Stimulated activated naive CD8-positive, alpha-beta T cell treated with anti-CD3 and anti-CD28 coated beads, Interleukin-15, amount 100 ng/mL, for 72 hours (primary cell): ENCODE measurements at places on chromosomes 7 and 10.

DNA sequence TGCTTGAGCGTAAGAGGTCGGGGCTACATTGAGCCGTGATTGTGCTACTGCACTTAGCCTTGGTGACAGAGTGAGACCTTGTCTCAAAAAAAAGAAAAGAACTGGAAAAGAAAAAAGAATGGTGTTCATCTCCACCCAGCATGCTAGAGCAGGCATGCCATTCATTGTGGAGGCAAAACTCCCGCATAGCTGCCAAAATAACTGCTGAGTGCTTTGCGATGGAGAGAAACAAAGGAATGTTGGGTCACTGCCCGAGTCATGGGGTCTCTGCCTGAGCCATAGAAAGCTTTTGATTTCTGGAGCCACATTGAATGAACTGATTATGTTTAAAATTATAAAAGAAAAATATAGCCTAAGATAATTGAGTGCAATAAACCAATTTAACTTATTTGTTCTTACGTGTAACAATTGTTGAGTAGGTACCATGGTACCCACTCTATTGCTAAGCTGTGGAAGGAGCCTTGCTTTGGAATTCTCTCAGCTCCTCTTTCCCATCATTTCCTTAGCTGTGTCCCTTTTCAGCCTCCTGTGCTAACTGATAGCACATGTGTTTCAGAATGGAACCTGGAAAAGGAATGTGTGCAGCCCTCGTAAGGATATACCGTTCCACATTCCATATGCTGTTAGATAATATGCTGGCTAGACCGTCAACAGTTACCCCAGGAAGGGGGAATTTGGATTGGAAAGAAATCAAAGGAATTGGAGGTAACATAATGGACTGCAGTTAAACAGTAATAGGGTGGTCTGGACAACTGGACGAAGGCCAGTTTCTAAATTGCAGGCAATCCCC lies 99.0 kb downstream of the KIAA1217 start:
- DNase-seq = no peak

- no peak for DNase-seq
Observed at GRCh38 chr10:12036073-12036655, 6.4 kb downstream of the UPF2 start.

DNA sequence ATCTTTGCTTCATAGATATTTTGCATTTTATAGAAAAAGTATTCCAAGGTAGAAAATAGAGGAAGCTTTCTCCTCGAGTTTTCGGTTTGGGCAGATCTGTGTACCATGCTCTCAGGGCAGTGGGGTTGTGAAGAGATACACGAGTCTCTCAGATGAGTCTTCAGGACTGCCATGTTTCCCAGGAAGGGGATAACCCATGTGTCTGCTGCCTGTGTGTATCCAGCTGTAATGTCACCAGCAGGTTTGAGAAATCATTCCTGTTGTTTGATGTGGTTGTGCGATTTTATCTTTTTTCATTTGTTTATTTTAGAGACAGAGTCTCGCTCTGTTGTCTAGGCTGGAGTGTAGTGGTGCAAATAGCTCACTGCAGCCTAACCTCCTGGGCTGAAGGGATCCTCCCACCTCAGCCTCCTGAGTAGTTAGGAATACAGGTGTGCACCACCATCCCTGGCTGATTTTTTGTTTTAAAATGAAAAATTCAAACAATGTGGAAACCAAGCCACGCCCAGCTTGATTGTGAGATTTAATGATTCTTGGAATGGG lies 48.9 kb downstream of the SNX10 start:
- no peak for DNase-seq

GRCh38 chr7:27430105-27430504 lies 187.5 kb downstream of the EVX1 start:
- DNase-seq = no peak

- DNase-seq = no peak
Observed at GRCh38 chr7:149664176-149664575, 109.2 kb downstream of the ZNF467 start.

- no peak for DNase-seq
Observed at GRCh38 chr10:110075686-110076085, 67.9 kb downstream of the ADD3 start.

GRCh38 chr10:89030791-89031190 lies 40.2 kb downstream of the FAS start:
- no peak for DNase-seq

DNA sequence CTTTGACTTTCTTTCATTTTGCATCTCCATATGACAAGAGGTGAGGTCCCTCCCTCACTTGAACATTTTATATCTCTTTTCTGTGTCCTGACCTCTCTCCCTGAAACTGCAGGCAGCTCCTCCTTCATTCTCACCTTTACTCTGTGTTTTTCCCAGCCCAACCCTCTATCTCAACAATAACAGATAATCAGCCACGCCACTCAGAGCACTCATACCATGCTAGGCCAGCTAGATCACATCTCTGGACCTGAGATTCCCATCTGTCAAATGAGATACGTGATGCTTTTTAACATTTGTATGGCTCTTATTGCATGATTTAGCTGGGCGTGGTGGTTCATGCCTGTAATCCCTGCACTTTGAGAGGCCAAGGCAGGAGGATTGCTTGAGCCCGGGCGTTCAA lies 63.1 kb upstream of the PDCD4 start:
- no peak for DNase-seq

DNA sequence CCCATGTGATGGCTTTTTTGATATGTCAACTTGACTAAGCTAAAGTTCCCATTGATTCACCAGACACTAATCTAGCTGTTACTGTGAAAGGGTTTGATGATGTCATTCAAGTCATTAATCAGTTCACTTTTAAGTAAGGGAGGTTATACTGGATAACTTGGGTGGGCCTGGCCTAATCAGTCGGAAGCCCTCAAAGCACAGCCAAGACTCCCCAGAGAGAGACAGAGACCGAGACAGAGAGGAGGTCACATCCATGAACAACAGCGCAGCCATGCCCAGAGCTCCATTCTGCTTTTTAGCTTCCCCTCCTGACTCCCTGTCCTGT lies 103.4 kb downstream of the TRIL start:
- DNase-seq = no peak

- DNase-seq = no peak
Observed at GRCh38 chr7:10537764-10538163, 435.9 kb upstream of the PHF14 start.
